Progenitor cell of endocrine pancreas (in vitro differentiated cells): ENCODE measurements at places on chromosomes 6 and 20.

GRCh38 chr6:98787435-98787834 lies 46.9 kb upstream of the POU3F2 start:
- no peak for DNase-seq

- no peak for DNase-seq
Observed at GRCh38 chr6:142300302-142300701, 1.5 kb upstream of the ADGRG6 start.

- DNase-seq = no peak
Observed at GRCh38 chr20:50819349-50819748, 24.5 kb downstream of the BCAS4 start.

GRCh38 chr6:52551483-52552277 lies 25.2 kb downstream of the TRAM2 start:
- DNase-seq = no peak

DNA sequence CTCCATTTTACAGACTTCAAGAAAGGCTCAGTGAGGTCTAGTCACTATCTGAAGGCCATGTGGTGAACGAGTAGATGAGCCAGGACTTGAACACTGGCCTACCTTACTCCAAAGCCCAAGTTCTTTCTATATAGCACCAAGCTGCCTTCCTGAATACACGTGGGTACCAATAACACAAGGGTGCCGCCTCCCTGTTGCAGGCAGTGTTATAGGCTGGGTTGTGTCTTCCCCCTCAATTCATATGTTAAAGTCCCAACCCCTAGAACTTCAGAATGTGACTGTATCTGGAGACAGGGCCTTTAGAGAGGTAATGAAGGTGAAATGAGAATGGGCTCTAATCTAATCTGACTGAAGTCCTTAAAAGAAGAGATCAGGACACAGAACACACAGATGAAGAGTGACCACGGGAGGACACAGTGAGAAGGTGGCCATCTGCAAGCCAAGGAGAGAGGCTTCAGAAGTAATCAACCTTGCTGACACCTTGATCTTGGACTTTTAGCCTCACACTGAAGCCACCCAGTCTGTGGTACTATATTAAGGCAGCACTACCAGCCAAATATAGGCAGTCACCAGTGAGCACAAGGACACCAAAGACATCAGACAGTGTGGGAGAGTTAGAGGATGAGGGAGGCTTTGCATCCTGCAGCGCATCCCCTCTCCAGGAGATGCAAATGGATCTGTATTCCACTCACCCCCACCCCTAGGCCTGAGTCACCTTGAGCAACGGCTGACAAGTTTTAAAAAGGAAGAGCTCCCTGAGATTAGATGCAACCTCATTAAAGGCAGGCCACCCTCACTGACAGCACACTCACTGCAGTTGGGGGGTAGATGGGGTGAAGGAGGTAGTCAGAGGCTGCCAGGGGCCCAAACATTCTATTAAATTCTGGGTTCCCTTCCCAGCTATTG lies 40.9 kb upstream of the LYRM2 start:
- DNase-seq = no peak

- DNase-seq = no peak
Observed at GRCh38 chr6:25217302-25217701, 61.9 kb upstream of the CARMIL1 start.

DNA sequence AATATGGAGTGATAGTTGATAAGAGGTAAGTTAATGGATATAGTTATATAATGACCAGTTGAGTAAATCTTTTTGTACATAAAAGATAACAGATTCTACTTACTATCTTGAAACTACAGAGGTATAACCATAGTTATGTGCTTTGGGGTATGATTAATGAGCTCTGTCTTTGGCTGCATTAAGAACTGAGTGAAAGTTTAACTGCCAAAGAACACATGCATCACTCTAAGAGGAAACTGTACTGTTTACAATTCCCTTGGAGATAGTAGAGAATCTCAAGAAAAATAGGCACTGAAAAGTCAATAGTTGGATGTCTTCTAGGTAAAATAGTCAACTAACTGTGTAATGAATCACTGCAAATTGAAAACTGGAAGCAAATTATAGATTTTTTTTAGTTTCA lies 1129.5 kb downstream of the EPHA7 start:
- DNase-seq = no peak

GRCh38 chr6:45052325-45052724 lies 275.8 kb upstream of the RUNX2 start:
- DNase-seq = no peak

GRCh38 chr20:22684763-22685443 lies 100.5 kb upstream of the FOXA2 start:
- DNase-seq = no peak

GRCh38 chr6:149405823-149406765 lies 6.0 kb downstream of the SUMO4 start:
- no peak for DNase-seq

- DNase-seq = no peak
Observed at GRCh38 chr6:73566954-73567591, 46.2 kb upstream of the EEF1A1 start.

- no peak for DNase-seq
Observed at GRCh38 chr6:101776919-101777350, 383.4 kb downstream of the GRIK2 start.

- no peak for DNase-seq
Observed at GRCh38 chr20:9488063-9488462, 26.3 kb upstream of the LAMP5 start.

- no peak for DNase-seq
Observed at GRCh38 chr20:63320616-63321147, 27.7 kb downstream of the COL20A1 start.

GRCh38 chr20:16273812-16274555 lies 299.3 kb downstream of the KIF16B start:
- DNase-seq = no peak

GRCh38 chr20:18695175-18695574 lies 107.3 kb downstream of the DTD1 start:
- DNase-seq = no peak

DNA sequence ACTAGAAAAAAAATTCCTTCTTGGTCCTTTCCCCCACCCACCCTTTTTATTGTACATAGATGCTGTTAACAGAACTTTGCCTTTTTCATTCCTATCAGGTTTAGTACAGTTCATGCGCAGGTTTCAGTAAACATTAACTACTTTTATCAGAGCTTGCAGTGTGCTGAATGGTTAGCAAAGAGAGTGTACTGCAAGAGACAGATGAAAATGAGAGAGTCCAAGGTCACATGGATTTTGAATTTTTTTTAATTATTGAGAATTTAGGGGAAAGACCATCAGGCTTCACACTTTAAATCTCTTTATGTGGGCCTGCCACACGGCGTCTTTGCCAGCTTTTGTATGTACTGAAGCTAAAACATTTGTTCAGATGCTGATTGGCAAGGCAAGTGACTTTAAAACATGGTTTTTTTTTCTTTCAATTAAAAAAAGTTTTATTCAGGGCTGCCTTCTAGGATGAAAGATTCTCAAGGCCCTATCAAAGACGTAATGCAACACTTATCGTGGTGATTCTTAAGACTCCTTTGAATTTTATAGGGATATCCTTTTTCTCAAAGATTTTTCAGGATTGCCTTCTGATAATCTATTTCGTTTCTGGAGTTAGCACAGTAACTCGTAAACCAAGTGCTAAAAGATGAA lies 32.2 kb downstream of the RREB1 start:
- DNase-seq = no peak

DNA sequence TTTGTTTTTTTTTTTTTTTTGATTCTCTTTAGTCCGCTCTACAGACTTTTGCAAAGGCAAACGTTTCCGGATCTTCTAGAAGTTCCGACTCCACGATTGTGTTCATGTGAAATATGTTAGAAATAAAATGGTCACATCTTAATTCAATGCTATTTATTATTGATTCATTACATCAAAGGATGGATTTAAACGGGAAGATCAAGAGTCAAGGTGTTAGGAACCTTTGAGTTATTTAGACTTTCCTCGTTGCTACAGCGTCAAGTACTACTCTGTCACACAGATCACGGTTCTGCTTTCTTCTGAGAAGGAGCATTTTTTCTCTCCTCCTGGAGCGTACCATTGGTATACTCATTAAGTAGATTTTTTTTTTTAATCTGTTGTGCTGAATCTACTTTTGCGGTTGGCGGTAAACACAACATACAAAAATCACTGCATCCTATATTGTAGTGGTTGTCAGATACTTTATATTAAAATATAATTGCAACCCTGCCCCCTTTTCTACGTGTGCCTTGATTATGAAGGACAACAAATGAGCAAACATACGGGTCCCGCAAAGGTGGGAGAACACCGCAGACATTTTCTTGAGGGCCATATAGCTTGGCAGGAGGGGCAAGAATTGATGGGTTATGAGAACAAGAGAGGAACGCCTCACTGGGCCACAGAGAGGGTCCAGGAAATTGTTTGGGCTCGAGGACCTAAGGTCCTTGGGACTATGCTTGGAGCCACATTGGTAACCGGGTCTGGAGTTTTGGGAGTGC lies 17.5 kb downstream of the HMGN4 start:
- no peak for DNase-seq

- no peak for DNase-seq
Observed at GRCh38 chr6:38720295-38720694, 5.2 kb downstream of the DNAH8 start.

DNA sequence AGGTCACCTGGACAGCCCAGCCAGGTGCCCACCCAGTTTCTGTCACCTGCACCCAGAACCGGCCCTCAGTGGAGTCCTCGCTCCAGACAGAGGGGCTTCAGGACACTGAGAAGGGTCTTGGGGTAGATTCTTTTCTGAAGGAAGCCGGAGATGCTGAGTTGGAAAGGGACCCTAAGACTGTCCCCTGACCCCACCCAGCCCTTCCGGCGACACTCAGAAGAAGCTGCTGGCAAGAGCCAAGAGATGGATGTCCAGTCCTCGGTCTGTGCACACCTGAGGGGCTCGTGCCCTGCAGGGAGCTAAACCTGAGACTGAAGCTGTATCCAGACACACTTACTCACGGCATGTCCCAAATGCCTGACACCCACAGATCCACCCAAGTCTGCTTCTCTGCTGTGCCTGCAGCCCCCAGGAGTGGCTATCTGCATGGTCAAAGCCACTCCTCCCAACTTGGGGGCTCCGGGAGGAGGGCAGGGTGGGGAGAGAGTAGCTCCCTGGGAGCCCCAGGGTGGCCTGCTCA lies 20.2 kb downstream of the NTSR1 start:
- DNase-seq = no peak

DNA sequence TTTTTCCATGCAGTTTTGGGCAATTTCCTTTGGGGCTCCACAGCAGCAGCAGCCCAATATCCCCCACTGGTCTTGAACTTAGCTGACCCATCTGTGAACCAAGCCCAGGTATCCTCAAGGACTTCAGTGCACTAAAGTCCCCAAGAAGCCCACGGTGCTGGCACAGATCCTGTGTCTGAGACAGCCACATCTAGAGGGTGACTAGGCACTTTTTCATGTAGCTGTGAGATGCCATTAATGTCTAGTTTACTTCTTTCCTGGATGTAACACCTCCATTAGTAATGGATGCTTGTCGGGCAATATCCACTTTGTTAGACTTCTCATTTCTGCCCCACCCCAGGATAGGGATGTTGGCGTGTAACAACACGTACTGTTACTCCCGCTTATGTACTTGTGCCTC lies 176.2 kb upstream of the PROKR2 start:
- DNase-seq = no peak

- DNase-seq = no peak
Observed at GRCh38 chr6:145783796-145784195, 30.8 kb downstream of the FBXO30 start.

DNA sequence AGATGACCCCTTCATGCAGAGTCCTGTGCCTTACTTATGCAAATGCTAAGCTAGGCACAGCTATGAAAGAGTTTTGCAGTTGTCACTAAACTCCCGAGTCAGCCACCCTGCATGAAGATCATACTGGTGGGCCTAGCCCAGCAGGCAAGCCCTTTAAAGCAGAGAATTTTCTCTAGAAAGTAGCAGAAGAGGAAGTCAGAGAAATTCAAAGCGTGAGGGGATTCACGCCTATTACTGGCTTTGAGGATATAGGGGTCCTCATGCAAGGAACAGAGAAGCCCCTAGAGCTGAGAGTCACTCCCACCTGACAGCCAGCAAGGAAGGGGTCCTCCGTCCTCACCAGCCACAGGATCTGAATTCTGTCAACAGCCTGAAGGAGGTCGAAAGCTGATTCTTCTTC lies 54.6 kb downstream of the MYB start:
- DNase-seq = no peak

GRCh38 chr20:59771506-59772372 lies 161.7 kb downstream of the SYCP2 start:
- DNase-seq = no peak

- no peak for DNase-seq
Observed at GRCh38 chr6:84688141-84688873, 76.1 kb downstream of the TBX18 start.

GRCh38 chr20:56778765-56779195 lies 149.7 kb downstream of the TFAP2C start:
- no peak for DNase-seq

DNA sequence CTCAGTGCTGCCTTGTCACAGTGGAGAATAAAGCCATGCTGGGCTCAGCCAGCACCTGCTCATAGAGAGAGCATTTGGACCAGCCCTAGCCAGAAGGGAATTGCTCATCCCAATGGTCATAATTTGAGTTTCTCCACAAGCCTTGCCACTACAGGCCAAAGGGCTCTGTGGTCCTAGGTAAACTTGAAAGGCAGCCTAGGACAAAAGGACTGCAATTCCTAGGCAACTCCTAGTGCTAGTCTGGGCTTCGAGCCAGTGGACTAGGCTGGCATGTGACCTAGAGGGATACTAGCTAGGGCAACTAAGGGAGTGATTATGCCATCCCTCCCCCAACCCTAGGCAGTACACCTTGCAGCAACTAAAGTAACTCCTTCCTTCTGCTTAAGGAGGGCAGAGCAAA lies 516.2 kb downstream of the BCKDHB start:
- DNase-seq = no peak

GRCh38 chr6:31116661-31117385 lies 2.2 kb downstream of the PSORS1C1 start:
- DNase-seq = no peak

DNA sequence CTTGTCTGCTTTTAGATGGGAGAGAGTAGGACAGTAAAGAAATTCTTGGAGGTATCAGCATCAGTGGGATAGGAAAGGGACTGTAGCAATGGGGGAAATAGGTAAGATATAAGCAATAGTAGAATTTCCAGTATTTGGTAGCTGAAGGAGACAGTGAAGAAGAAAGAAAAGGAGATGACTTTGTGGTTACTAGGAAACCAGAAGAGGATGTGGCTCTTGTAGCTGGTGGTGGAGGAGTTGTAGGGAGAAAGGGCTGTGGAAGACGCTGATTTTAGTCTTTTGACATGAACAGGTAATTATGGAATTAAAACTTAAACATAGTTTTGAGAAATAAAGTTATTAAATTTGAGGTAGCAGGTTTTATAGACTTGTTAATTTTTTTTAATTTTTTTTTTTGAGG lies 26.1 kb downstream of the SH3BGRL2 start:
- DNase-seq = no peak

- DNase-seq = no peak
Observed at GRCh38 chr6:137731960-137732616, 135.0 kb upstream of the TNFAIP3 start.

- DNase-seq = no peak
Observed at GRCh38 chr6:89048985-89049384, 31.6 kb upstream of the PNRC1 start.

GRCh38 chr6:89297695-89298351 lies 17.3 kb downstream of the GABRR2 start:
- DNase-seq = no peak

- DNase-seq = no peak
Observed at GRCh38 chr20:32333181-32333987, 24.7 kb upstream of the ASXL1 start.

- DNase-seq = no peak
Observed at GRCh38 chr6:122640366-122640765, 30.2 kb downstream of the PKIB start.

- no peak for DNase-seq
Observed at GRCh38 chr6:159973951-159974350, 5.1 kb downstream of the IGF2R start.
